Hematopoietic multipotent progenitor cell (in vitro differentiated cells): ENCODE measurements at places on chromosomes 5 and 9.

GRCh38 chr5:82376307-82376706, 98.2 kb upstream of the RPS23 start:
- no peak for DNase-seq

- no peak for DNase-seq
Observed at GRCh38 chr5:32551865-32552264, 33.5 kb upstream of the SUB1 start.

DNA sequence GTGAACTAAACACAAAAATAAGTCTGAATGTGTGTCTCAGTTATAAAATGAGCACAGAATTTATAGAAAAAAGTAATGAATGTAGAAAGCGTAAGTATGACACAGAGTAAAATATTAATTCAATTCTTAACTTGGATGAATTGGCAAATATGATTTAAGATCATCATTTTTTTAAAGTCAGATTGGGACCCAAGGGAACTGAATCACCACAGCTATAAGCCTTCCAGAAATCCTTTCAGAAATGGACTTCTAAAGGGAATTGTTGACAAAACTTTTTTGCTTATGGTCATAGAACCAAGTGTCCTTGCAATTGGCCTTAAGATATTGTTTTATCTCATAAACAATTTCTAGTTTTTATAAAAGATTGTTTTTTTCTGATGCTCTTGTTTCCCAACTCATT, 495.1 kb upstream of the DAB2 start:
- no peak for DNase-seq

- no peak for DNase-seq
Observed at GRCh38 chr5:7446913-7447312, 51.0 kb downstream of the ADCY2 start.

DNA sequence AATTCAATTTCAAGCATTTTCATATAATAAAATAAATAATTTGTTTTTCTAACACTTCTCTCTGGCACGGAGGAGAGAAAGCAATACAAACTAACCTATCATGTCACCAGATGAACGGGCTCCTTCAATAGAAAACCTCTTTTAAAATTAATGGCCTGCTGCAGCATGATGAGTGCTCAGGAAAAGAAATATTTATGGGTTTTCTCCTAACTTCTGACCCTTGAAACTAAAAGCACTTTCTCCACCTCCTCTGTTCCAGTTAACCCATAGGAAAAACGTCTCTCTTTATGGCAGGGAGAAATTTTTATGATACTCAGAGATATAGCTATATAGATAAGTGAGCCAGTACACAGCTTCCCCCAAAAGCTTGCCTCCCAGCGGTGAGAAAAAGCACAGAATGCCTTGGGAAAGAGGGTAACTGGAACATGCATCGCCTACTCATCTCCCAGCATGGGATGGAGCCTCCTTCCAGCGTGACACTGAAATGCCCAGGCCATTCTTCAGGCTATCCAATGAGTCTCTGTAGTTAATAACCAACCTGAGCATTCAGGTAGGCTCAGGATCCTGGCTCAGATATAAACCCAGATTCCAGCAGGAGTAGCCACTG, 963.0 kb upstream of the DMAC1 start:
- DNase-seq, result no peak

DNA sequence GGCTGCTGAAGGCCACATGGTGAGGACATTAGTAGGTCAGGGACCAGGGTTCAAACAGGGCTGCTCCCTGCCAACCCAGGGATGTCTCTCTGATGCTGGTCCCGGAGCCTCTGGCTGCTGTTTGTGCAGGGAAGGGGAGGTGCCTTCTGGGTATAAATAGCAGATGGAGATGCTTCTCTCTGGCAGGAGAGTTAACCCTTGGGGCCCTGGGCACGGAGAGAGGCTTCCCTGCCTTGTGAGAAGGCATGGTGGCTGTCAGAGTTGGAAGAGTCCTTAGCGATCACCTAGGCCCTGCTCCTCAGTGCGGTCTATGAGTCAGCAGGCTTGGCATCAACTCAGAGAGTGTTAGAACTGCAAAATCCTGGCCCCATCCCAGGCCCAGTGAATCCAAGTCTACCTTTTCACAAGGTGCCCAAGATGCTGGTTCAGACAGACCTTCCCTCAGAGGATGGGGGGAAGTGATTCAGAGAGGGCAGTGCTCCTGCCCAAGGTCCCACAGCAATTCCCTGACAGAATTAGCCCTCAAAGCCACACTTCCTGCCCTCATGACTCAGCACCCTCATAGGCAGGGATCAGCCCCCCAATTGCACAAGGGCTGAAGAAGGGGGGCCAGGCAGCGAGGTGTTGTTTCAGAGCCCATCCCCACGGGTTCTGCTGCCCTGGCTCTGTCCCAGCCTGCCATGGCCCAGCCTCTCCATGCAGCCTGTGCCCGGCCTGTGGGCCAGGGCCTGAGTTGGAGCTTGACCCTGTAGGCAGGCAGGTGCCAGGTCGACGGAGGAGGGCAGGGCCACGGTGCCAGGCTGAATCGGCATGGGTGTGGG, 25.6 kb downstream of the CAMK2A start:
- peak; percentile 61 for DNase-seq

DNA sequence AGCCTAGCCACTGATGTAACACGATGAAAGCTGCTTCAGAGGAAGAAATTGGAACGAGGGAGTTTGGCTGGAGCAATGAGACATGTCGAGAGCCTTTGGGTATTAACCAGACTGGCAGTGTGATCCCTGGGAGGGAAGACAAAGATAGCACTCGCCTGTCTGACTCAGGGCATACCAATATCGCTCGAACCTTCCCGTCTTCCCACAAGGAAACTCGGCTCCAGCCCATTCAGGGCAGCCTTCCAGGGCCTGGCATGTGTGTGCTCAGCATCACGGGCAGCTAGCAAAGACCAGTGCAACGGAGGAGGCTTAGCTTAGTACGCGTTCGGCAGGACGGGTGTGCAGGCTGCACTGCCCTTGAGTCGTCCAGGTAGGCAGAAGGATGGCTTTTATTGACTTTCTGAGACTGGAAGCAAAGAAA, 356.9 kb upstream of the WWC1 start:
- no peak for DNase-seq

GRCh38 chr5:175444905-175445456, 999 bp upstream of the DRD1 start:
- DNase-seq, result no peak

- DNase-seq, result no peak
Observed at GRCh38 chr9:2210201-2210600, 195.1 kb downstream of the SMARCA2 start.

DNA sequence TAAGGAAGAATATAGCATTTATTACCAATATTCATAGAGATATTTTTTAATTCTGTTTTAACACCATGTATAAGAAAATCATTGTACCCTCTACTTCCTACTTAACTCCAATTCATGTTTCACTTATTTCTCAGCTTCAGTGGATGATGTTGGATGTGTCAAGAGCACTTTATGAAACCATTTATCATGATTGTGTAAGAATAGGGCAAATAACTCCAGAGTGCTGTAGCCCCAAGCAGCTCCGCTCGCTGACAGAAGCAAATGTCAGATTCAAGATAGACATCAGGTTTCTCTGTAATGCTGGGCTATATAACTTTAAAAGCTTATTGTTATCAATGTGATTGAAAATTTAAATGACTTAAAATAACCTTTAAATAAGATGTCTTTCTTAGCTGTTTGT, 50.4 kb downstream of the MAST4 start:
- DNase-seq, result no peak

DNA sequence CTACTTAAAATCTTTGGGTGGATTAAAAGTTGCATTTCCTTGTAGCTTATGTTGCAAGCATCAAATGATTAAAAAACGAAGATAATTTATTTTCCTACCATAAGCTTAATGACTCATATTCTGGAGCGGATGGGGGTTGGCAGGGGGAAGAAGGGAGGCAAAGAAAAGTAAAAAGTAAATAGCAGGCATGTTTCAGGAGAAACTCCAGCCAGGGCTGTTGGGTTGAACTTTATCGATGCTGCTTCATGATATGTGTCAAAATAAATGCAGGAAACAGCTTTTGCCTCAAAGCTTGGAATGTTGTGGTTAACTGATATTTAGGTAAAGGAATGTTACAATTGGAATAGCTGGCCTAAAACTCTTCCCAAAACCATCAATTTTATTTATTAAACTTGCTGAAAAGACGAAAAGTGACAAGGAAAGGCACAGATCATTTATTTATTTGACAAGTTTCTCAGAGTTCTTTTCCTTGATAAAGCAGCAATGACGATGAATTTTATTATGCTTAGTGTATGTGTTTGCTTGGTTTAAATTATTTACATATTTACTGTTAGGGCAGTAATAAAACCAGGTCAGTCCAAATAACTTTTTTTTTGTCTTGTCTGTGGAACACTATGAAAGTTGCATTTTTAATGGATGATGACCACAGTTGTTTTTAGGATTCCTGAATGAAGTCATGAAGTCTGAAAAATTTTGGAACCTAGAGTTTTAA, 177.9 kb downstream of the PCSK1 start:
- no peak for DNase-seq

GRCh38 chr9:21782205-21782604, 20.2 kb upstream of the MTAP start:
- no peak for DNase-seq

- DNase-seq, result no peak
Observed at GRCh38 chr5:74865256-74865803, 857 bp downstream of the FAM169A start.

- DNase-seq, result no peak
Observed at GRCh38 chr9:127588740-127589506, 23.2 kb upstream of the STXBP1 start.

- DNase-seq, result peak; percentile 73
Observed at GRCh38 chr5:16791036-16791705, 144.9 kb downstream of the MYO10 start.

DNA sequence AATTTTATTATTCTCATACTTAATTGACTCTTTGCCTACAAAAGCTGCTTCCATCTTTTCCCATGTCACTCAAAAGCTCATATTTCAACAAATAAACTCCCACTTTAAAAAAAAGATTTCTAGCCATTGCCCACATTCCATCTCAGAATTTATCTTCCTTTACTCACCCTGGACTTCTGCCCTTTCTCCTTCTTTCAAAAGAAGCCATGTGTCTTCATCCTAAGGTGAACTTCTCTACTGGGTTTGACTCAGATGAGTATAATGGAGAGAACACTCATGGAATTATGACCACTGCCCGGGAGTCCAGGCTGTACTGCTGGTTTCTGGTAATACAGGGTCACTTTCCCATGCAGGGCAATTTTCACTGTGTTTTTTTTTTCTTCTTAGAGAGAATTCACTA, 548.5 kb upstream of the ZNF462 start:
- DNase-seq, result no peak

- DNase-seq, result no peak
Observed at GRCh38 chr5:180180846-180181245, 28.2 kb downstream of the RASGEF1C start.

GRCh38 chr5:21154526-21154925, 1166.5 kb upstream of the CDH18 start:
- DNase-seq, result no peak

GRCh38 chr9:297104-297972, 82.7 kb downstream of the DOCK8 start:
- DNase-seq, result no peak
